ENCODE measurements at places on chromosomes 2 and 18.
A peak's percentile ranks its signal among the peaks of the same experiment; 100 is the strongest.

DNA sequence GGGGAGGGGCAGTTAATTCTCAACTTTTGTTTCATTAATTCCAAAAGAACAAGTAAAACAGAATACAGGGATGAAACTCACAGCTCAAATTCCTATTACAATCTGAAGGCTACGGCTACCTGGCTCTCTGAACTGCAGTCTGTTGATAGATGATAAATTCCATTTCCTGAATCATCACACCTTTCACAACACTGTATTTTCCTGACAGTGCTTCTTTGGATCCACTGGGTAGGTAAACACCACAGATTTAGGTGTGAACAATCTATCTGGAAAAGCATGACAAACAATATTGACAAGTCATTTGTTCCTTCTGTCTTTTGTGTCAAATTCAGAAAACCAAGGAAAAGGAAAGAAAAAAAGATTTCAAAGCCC lies 843.2 kb downstream of the LRRTM4 start:
- no peak for DNase-seq

- DNase-seq, result no peak
Measured at GRCh38 chr18:79515944-79516351, 120.2 kb downstream of the NFATC1 start.

- DNase-seq, result no peak
Measured at GRCh38 chr2:71608441-71608840, 155.1 kb downstream of the DYSF start.

DNA sequence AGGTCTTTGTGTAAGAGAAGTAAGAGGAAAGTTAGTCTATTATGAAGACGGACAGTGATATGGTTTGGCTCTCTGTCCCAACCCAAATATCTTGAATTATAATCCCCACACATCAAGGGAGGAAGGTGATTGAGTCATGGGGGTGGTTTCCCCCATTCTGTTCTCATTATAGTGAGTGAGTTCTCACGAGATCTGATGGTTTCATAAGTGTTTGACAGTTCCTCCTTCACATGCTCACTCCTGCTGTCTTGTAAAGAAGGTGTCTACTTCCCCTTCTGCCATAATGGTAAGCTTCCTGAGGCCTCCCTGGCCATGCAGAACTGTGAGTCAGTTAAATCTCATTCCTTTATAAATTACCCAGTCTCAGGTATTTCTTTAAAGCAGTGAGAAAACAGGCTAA lies 67.6 kb downstream of the NEURL3 start:
- no peak for DNase-seq

- DNase-seq, result no peak
Measured at GRCh38 chr2:202074324-202074723, 1.3 kb downstream of the KIAA2012 start.

GRCh38 chr18:44098551-44099098 lies 582.1 kb upstream of the SETBP1 start:
- no peak for DNase-seq

DNA sequence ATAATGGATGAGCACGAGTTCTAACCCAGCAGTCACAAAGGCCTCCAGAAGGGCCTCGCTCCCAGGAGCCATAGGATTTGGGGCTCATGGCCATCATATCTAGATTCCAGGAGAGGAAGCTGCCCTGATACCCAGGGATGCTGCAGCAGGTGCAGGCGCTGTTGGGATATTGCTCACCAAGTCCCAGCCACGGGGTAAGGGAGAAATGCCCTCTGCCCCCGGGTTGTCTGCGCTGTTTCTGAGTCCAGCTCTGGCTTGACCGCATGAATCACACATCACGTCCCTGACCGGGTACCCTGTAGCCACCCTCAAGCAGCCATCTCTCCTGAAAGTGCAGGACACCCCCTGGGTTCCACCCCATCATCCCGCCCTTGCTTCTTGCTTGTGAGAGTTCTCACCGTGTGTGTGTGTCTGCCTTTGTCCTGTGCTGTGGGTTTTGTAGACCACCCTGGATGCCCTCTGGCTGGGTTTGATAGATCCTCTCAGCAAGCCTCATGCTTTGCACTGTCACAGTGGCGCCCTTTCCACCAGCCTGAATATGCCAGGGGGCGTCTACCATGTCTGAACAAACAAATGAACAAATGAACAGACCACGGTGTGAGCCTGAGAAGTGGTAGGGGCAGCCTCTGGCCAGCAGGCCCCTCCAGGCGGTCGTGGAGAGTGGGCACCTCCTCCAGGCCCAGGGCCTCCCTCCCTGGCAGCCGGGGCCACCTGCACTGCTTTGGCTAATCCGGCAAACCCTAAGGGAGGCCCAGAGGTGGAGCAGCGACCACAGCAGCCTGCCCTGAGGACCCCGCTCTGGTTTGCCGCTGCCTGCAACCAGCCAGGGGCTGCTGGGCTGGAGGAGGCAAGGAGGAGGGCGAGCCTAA lies 32.1 kb downstream of the ADRA2B start:
- DNase-seq, result no peak

DNA sequence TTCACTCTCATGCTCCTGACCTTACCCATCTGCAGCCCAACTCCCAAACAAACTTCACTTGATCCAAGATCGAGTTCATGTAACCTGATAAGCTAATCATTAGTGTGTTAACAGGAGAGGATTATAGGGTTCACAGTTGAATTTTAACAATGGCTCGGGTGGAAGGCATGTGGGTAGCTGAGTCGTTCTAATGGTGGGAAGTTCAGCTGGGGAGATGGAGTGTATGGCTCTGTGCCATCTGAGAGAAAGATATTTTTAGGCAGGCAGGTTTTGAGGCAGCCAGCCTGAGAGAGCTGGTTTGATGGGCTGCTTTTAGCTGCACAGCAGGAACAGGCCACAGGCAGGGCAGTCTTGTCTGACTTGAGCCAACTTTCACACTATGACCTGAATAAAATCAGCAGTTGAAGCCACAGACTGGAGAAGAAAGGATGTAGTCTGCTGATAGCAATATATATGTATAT lies 17.7 kb upstream of the NFE2L2 start:
- DNase-seq, result no peak

- DNase-seq, result no peak
Measured at GRCh38 chr2:133434959-133435668, 133.1 kb downstream of the NCKAP5 start.

- DNase-seq, result no peak
Measured at GRCh38 chr2:44267796-44268648, 7.3 kb upstream of the SLC3A1 start.

DNA sequence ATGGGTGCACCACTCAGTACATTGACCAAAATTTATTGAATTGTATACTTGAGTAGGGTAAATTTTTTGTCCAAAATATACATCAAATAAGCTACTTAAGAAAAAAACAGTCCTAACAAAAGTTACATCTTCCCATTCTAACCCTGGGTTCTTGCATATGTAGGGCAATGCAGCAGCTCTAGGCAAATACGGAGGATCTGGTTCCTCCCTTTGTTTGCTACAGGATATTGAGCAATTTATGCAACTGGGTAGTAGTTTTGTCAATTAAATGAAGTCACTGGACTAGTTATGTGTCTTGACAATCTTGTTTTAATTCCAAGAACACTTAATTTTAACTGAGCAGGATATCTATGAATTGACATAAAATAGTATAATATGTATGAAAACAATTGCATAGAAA lies 1507.2 kb upstream of the PIK3C3 start:
- no peak for DNase-seq

- DNase-seq, result no peak
Measured at GRCh38 chr18:9008709-9009635, 93.5 kb upstream of the NDUFV2 start.

DNA sequence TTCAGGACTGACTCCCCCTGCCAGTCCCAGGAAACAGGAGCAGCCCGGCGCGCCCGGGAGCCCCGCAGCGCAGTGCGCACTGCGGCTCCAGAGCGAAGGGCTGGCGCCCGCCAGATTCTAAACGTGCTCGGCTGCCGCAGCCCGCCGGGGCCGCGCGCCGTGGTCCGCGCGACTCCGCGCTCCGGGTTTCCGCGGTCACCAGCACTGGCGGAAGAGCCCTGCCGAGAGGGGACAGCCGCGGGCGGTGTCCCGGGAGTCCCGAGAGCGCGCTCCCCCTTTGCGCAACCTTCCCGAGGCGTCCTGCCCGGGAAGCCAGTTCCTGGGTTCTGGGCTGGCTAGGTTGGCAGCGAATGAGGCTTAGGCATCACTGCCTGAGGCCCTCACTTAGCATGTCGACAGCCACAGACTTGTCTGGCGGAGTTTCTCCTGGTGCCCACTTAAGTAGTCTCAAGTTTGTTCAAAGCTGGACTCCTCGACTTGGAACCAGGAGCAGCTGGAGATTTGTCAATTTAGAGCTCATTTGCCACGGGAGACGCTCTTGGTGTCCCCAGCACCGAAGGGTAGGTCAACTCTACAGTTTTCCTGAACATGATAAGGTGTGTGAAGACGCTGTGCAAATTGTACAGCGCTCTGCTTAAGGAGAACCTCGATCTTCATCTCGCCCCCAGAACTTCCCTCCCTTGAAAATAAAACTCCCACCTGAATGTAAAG lies 1.5 kb upstream of the VSNL1 start:
- DNase-seq, result no peak

- DNase-seq, result peak; percentile 22
Measured at GRCh38 chr2:96264656-96265348, 995 bp downstream of the TMEM127 start.

- DNase-seq, result no peak
Measured at GRCh38 chr18:60554967-60555366, 182.4 kb upstream of the MC4R start.

Data from CD4-positive, alpha-beta T cell treated with Interleukin-1 beta for 1 hour (primary cell).